ENCODE measurements at places on chromosomes 1 and 21. TPM values are rescaled to one million over a fixed set of nuclear protein-coding genes. Genes with fewer than 3 reads are reported as not detected.

NECAP2 gene
- 39.4 TPM for total RNA-seq

NPR1 gene
- 1.1 TPM for total RNA-seq

MEX3A gene
- 2.8 TPM for total RNA-seq

KCNQ4 gene
- total RNA-seq: 0.22 TPM

PITHD1 gene
- 38.2 TPM for total RNA-seq

CD1E gene
- not detected for total RNA-seq

RHBG gene
- not detected for total RNA-seq

CALML6 gene
- total RNA-seq: 0.23 TPM

TNNI3K gene
- not detected for total RNA-seq

ARHGEF16 gene
- total RNA-seq: 5.1 TPM

PLXNA2 gene
- total RNA-seq: 0.94 TPM

FAM177B gene
- total RNA-seq: not detected

PAQR6 gene
- 3.8 TPM for total RNA-seq
